ENCODE measurements at places on chromosomes 7 and 10.

DNA sequence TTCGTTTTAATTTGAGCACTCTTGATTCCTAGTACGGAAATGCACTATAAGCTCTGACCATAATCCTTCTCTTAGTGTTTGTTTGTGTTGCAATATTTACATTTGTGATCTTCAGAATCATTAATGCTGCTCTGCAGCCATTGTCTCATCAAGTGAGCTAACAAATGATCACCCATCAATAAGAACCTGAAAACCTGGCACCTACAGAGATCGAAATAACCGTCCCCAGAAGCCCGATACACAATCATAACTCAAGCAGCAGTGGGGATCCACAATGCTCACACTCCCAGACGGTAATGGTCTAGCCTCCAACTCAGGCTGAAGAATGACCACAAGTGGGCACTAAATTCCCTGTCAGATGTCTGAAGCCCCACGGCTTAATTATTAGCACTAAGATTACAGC, 156.0 kb upstream of the NFE2L3 start:
- no peak for DNase-seq

- DNase-seq: no peak
These were observed 131.2 kb upstream of the MKI67 start for GRCh38 chr10:128257428-128257827.

DNA sequence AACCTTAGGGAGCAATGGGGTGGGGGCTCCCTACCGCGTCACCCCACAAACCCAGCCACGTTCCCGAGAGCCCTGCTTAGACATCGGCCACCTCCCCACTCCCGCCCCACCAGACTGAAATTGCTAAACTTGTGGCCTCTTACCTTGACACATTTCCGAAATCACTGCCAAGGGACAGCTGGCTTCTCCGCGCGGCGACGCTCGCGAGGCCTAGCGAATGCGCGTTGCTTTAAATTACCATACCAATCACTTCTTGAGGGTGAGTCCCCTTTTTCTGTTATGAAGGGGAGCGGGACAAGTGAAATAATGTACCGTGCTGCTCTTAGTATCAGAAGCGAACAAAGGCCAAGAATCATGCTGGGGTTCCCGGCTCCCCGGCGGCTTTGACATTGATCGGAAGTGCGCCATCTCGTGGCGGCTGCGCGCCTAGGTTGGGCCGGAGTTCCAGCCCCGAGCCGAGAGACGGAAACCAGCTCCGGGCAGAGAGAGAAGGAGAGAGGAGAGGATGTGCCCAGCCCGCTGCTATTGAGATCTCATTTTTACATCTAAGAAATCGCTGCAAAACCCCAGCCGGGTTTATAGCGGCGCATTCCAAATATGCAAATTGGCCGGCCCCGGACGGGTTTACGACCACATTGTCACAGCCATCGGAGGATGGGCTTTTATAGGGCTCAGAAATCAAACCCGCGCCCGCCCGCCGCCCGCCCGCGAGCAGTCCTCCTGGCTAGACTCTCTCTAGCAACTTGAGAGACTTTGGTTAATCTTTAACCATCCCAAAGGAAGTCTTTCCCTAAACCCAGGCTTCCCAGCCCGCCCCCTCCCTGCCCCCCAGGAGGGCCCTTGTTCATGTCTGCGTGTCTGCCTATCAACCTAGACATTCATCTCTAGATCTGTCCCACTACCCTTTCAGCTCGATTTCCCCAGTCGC, 5.3 kb downstream of the HOXA11 start:
- DNase-seq: peak; percentile 46

DNA sequence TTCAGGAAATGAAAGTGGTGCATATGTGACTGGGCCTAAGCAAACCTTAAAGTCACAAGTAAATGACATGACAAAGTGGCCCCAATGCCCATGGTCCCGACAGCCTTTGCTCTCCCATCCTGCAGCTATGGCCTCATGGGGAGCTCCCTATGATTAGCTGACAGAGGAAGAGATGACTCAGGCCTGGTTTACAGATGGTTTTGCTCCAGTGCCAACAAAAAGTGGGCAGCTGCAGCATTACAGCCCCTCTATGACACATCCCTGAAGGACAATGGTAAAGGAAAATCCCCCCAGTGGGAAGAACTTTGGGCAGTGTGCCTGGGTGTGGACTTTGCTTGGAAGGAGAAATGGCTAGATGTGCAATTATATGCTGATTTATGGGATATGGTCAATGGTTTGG, 105.1 kb upstream of the ADCY1 start:
- DNase-seq: no peak

DNA sequence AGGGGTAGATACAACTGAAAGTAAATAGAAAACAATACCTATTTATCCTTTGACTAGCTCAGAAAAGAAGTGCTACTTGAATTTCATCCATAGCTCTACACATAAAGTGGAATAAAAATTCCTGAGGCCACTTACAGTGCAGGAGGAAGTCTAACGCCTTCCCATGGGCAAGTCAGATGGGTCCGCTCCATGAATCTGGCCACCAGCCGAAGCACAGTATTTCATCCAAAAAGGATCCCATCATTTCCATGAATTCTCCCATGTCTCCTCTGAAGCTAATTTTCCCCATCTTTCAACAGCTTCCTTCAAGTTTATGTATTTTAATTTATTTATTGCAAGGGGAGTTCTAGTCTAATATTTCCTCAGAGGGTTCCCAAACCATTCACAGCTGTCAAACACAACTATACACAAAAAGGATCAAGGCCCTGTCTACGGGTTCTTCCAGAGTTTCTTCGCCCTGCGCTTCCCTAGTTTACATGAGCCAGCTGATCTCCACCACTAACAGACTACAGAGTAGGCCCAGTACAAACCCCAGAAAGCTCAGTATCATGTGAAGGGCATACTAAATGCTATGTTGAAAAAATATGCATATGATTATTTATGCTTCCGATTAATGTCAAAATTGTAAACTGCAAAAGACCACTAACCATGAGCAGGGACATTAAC, 184.7 kb downstream of the DOCK4 start:
- no peak for DNase-seq

GRCh38 chr10:4234661-4235060, 449.7 kb upstream of the KLF6 start:
- no peak for DNase-seq

DNA sequence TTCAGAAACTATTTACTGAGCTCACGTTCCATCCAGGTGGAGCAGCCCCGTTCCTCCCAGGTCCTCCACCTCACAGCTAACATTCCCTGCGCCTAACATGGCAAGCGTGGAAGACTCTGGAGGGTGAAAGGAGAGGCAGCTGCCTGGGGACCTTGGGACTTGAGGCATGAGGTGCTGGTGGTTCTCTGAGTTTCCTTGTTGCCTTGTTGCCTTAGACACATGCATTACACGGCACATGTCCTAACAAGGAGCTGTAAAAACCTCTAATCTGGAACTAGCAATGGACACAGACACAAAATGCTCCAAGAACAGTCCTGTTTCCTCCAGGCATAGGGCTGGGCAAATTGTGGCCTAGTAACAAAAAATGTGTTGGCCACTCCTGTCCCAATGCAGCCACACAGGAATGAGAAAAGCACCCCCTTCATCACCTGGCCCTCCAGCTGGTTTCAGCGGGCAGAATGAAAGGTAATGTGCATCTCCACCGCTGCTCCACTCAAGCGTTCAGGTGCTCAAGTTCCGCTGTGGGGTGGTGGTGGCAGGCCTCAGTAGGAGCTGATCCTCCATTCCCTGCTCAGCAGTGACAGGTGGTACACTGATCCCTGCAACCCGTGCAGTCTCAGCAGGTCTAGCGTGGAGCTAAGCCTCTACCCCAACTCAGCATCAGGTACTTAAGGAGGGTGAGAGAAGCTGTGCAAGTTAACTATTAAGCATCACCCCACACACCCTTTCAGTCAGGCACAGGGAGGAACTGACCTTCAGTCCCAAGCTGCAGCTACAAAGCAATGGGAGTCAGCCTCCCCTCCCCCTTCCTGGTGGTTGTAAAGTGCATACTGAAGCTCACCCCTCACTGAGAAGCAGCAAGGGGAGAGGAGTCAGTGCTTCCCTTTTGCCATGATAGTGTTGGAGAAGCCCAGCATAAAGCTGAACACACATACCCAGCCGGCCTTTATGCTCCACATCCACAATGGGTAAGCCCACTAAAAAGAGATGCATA, 382.8 kb downstream of the SDK1 start:
- DNase-seq: no peak

- DNase-seq: no peak
These were observed 1.5 kb upstream of the ZNF438 start for GRCh38 chr10:31033147-31033546.
